ENCODE measurements at places on chromosomes 12 and 14.

DNA sequence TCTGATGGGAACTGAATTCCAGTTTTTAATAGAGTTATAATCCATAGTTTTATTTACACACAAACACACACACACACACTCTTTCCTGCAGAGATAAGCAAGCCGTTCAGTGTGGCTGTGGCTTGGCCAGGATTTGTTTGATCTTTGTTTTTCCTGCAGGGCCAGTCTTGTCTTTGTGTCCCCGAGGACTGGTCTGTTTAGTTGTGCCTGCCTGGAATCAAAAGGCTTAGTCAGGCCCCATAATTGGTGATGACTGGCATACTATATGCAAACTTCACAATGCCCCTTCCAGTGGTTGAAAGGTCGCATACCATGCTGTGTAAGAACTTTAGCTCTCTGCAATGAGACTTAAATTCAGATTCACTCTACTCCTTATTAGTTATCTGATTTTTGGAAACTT is 26.0 kb downstream of the WBP11 start:
- DNase-seq: no peak

DNA sequence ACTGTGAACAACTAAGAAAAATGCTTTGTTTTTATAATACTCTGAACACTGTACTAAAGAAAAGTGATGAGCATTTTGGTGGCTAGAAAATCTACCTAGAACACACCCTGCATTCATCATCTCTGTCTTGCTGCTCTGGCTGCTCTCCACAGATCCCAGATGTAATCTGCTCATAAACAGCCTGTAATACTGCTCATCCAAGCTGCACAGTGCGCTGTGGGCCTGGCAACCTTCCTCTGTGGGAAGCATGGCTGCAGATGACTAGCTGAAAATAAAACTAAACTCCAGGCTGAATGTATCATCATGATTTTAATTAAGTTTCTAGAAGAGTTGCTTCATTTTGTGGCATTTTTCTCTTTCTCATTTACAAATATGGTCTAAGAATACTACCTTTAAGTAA is 200.7 kb downstream of the SLC2A13 start:
- DNase-seq: no peak

DNA sequence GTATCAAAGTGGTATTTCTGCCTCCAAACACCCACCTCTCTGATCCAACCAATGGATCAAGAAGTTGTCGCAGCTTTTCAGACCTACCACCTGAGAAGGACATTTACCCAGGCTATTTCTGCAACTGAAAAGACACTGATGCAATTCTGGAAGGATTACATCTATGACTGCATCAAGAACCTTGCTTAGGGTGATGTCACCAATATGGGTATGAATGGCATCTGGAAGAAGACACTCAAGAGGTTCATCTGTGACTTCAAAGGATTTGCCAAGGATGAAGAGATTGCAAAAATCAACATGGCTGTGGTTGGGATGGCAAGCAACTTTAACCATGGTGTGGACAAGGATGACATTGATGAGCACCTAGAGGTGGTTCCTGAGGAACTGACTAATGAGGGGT is 154.2 kb downstream of the PCNX1 start:
- DNase-seq: no peak

DNA sequence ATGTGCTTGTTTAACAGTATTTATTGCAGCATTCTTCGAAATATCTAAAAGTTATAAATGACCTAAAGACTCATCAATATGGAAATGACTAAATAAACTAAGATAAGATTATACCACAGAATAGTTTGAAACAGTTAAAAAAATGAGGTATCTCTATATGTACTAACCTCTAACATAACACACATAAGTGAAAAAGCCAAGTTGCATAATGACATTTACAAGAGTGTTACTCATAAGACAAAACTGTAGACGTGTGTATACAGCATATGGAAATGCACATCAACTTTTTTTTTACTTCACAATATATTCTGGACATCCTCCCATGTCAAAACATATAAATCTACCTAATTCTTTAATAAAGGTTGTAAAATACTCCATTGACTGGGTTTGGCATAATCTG is 22.8 kb downstream of the CPM start:
- no peak for DNase-seq

- DNase-seq: no peak
Observed at GRCh38 chr12:115990241-115990640, 287.3 kb downstream of the MED13L start.

GRCh38 chr14:28297559-28297958 is 469.0 kb upstream of the FOXG1 start:
- no peak for DNase-seq

- no peak for DNase-seq
Observed at GRCh38 chr12:104622928-104623327, 166.2 kb downstream of the CHST11 start.

DNA sequence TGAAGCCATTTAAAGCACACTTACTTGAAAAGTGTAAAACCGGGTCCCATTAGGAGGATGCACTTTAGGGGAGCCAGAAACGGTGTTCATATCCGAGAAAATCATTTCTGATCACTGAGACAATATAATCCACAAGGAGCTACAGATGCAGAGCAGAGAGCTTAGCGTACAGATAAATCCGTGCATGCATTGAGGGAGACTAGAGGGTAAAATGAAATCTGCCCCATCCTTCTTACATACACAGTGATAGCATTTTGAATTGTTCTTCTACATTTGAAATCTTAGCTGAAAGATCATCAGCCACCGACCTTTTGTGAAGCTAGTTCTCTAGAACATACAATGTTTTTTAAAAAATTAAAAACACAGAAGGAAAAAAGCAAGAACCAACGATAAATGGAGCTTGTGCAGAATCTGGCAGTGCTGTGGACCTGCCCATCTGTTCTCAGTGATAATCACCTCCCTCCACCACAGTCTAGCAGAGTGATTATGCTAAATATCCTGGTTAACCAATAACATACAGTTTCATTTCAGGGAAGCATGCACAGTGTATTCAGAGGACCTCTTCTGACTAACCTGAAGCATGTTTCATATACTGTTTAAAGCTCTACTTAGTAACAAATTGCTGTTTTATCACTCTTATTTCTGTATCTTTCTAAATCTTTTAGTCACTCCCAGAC is 161.1 kb downstream of the PPFIA2 start:
- DNase-seq: no peak

GRCh38 chr12:65836419-65837197 is 12.3 kb downstream of the HMGA2 start:
- no peak for DNase-seq

GRCh38 chr12:124921200-124922031 is 7.0 kb upstream of the UBC start:
- DNase-seq: no peak

DNA sequence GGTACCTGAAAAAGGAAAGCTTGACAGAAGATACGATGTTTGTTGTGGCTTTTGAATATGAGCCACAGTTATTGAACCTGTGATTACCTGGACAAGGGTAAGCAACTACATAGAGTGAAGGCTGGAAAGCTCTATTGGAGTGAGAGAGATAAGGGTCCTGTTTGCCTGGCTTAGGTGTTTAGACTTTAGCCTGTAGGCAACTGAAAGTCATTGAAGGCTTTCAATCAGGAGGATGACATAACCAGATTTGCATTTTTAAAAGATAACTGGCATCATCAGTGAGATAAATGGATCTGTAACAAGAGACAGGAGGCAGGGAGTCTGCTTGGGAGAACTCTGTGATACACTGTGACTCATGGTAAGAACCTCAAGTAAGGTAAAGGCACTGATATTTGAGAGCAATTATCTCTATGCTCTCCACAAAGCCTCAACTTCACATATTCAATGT is 128.9 kb upstream of the SOX5 start:
- DNase-seq: no peak

DNA sequence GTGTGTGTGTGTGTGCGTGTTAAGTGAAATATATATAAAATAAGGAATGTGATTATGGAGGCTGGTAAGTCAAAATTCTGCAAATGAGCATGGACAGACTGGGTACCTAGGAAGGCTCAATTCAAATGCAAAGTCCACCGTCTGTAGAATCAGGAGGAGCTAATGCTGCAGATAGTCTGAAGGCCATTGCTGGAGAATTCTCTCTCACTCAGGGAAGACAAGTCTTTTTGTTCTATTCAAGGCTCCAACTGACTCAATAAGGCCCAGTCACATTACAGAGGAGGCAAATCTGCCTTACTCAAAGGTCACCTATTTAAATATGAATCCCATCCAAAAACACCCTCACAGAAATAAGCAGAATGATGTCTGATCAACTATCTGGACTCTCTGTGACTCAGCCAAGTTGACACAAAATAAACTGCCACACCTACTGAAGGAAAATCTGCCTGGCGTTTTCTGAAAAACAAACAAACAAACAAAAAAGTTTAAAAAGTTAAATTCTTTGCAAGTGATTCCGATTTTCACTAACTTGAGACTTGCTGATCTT is 684 bp upstream of the KLRF2 start:
- no peak for DNase-seq

GRCh38 chr14:87810711-87811110 is 182.3 kb downstream of the GALC start:
- no peak for DNase-seq

DNA sequence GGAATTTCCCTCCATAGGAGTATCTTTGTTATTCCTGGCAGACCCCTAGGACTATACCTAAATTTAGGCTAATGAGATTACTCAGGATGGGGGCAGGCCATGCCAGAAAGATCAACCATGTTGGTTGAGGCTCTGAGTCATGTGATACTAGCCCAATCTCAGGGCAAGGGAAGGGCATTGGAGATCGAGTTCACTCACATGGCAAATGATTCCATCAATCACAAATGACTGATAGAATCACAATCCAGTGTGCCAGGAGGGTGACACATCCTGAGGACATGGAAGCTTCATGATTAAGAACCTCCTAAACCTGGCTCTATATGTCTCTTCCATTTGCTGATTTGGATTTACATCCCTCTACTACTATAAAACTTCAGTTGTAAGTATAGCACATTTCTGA is 182.3 kb downstream of the NTF3 start:
- DNase-seq: no peak

DNA sequence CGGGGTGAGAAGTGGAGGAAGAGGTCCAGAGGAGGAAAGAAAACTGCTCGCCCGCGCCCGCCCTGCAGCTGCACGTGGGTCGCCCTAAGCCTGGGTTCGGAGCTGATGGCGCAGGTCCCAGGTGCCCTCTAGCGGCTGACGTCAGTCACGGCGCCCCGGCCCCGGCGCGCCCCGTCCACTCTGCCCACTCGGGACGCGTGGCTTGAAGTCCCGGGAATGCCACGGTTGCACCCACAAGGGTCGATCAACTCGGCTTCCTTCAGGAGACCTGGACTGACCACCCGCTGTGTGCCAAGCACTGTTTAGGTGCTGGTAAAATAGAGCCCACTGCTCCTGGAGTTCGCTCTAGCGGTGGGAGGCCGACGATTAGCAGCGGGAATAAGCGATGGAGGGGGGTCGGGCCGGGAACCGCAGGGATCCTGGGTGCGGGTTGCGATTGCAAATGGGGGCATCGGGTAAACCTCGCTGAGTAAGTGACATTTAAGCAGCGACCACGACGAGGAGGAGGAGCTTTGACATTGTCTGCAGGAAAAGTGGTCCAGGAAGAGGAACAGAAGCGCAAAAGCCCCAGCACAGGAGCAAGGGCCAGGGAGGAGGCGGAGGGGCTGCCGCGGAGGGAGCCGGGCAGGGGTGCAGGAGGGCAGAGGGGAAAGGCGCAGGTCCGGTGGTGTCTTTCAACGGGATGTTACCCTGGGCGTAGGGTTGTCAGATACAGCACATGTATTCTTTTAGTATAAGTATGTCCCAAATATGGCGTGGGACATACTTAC is 5.1 kb upstream of the ZNF839 start:
- DNase-seq: peak; percentile 69

- no peak for DNase-seq
Observed at GRCh38 chr12:6950811-6951540, at the start of gene PTPN6. Gene PTPN6 (plus strand): TSS chr12:6951356. CDS start chr12:6951513, 157 bp downstream.

GRCh38 chr14:33126433-33126832 is 187.8 kb downstream of the NPAS3 start:
- no peak for DNase-seq

GRCh38 chr12:115320451-115320850 is 636.5 kb upstream of the TBX3 start:
- no peak for DNase-seq

DNA sequence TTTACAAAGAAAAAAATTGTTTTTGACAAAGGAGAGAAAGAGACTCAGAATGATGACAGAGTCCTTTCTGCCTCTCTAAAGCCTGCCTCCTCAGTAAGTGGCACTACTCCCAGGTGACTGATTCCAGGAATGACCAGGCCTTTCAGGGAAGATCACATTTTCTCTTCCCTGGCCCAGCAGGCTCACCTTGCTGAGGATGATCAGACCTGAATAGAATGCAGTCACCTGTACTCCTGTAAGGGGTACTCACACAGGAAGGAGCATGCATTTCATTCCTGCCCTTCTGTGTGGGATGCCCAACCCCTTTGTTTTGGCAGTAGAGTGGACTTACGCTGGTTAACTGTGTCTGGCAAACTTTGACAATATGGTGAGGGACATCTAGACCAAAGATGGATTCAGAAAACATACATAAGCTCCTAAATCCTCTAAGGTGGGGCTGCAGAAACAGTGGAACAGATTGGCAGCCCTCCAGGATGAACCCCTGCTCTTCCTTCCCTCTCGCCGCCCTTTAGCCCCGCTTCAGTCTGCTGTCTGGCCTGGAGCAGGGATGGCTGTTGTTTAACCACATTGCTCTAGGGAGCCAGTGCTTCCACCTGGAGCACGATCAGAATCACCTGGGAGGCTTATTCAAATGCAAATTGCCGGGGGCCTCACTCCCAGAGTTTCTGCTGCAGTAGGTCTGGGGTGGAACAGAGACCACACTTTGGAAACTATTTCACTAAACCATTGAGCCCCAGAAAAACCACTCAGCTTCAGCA is 29.8 kb downstream of the ERG28 start:
- no peak for DNase-seq

DNA sequence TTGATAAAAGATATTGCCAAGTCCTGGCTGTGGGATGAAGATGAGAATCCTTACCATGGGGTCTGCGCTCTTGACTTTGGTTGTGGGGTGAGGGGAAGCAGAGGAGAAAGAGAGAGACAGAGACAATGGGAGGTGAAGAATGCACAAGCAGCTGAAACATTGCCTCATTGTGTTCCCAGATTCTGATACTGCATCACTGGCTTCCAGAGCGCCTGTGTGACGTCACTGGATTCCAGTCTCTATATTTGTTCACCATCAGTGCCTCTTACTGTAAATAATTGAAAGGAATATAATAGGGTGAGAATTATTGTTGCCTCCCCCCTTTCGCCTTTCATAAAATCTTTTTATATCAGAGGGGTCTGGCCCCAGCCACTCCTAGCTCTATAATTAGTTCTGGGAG is 188.9 kb upstream of the NTF3 start:
- no peak for DNase-seq

DNA sequence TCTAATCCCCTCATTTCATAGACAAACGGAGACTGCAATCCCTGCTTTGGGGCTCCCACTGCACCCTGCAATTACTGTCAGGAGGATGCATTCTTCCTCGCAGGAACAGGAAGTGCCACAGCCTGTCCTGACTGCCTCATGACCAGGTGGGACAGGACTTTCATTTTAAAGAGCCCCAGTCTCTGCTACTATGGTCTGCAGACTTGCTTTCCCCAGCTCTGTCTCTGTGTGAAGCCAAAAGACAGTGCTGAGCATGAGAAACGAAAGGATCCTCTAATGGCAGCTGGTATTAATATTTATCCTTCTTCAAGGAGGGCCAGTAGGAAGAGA is 60.0 kb upstream of the PNMA1 start:
- no peak for DNase-seq
